NCI-H1436 treated with DMSO at 0.1 percent for 48 hours (cell line): ENCODE measurements at places on chromosomes 11 and 22.

GRCh38 chr11:126703662-126704061, 296.9 kb downstream of the KIRREL3 start:
- no peak for DNase-seq

GRCh38 chr11:117456027-117456720, 128.5 kb downstream of the CEP164 start:
- no peak for DNase-seq

DNA sequence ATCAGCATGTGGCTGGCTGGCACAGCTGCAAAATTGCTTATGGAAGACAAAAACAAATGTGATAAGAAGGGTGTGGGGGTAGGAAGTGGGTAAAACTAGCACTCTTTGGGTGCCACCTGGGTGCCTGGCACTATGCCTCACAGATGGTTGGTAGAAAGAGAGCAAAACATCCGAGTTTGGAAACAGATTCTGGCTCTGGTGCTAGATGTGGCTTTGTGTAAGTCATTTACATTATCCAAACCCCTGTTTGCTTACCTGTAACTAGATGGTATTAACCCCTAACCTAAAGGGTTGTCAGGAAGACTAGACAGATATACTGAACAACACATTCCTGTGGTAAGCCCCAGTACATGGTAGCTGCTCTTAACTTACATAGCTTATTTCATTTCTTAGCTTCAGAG, 905.6 kb downstream of the DLG2 start:
- DNase-seq, result no peak

- peak; percentile 16 for DNase-seq
Measured at GRCh38 chr22:50544078-50544745, 1.5 kb upstream of the KLHDC7B start.

DNA sequence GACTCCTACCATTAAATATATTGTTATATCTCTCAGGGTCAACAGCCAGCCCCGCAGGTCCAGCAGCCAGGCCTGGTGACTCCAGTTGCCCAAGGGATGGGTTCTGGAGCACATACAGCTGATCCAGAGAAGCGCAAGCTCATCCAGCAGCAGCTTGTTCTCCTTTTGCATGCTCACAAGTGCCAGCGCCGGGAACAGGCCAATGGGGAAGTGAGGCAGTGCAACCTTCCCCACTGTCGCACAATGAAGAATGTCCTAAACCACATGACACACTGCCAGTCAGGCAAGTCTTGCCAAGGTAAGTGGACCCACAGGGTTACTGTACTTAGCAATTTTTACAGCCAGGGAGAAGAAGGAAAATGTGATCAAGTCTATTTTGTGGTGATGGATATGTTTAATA, 35.1 kb downstream of the EP300 start:
- no peak for DNase-seq

DNA sequence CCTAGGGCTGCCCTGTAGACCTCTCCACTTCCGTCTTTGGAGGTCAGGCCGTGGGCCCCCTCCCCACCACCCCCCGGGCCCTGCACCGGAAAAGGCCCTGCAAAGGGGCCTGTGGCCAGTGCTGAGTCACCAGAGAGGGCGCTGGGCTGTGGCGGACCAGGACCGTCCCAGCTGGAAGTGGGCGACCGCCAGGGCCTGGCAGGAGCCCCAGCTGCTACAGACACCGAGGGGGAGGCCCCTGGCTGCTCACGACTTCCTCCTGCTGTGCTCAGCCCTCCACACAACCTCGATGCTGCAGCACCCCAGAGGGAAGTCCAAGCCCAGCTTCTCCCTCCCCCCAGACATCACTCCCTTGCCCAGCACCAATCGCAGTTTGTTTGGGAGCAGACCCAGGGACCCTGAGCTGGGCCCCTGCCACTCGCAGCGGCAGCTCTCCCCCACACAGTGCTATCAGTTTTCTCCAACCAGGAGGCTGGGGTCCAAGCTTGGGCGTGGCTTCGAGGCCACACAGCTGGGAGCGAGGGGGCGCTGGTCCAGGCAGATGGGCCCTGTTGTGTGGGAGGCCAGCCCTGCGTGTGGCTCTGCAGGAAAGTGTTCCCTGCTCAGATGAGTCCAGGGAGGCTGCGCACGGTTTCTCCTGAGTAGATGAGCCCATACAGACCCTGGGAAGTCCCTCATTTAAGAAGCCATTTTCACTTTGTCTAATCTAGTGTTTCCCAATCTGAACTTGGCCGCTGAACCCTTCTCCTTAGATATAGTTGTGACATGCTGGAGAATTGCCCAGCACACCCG, 5.6 kb upstream of the SH3BP1 start:
- no peak for DNase-seq

GRCh38 chr11:110565357-110566336, 135.9 kb downstream of the FDX1 start:
- DNase-seq, result no peak

DNA sequence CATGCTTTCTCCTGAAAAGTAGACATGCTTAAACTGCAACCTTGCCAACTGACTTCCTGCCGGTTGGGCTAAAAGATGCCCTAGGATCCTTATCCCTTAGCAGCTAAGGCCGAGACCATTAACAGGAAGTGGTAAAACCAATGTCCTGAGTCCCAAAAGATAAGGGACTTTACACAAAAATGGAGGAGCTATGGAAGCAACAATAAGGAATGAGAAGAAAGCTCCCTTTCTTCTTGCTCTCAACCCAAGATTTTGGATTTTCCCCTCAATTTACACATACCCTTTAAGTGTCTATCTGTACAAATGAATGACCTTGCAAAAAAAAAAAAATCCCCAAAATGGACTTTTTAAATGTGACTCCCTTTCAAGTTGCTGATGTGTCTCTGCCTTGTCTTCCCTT, 11.1 kb downstream of the MRPL17 start:
- DNase-seq, result no peak

DNA sequence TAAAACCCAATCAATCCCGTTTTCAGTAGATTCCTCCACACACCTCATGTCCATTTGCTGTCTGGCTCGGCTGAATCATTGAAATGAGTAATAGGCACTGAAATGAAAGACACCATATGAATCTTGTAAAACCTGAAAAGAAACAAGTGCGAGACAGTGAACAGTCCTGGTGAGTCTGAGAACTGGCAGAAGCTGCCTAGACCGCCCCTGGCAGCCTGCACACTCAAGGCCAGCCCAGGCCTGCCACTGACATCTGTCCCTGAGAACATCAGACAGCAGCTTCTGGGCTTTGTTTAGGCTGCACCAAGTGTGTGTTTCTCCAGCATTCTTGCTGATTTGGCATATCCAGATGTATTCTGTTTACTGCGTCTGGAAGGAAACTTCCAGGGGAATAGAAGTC, 44.8 kb downstream of the ENDOD1 start:
- DNase-seq, result no peak

- no peak for DNase-seq
Measured at GRCh38 chr22:49083607-49084006, 744.1 kb downstream of the BRD1 start.

GRCh38 chr11:45450189-45450588, 164.0 kb upstream of the SYT13 start:
- no peak for DNase-seq

- no peak for DNase-seq
Measured at GRCh38 chr22:21683401-21683811, 17.6 kb downstream of the PPIL2 start.

- DNase-seq, result no peak
Measured at GRCh38 chr11:118000850-118001228, 14.6 kb downstream of the IL10RA start.

DNA sequence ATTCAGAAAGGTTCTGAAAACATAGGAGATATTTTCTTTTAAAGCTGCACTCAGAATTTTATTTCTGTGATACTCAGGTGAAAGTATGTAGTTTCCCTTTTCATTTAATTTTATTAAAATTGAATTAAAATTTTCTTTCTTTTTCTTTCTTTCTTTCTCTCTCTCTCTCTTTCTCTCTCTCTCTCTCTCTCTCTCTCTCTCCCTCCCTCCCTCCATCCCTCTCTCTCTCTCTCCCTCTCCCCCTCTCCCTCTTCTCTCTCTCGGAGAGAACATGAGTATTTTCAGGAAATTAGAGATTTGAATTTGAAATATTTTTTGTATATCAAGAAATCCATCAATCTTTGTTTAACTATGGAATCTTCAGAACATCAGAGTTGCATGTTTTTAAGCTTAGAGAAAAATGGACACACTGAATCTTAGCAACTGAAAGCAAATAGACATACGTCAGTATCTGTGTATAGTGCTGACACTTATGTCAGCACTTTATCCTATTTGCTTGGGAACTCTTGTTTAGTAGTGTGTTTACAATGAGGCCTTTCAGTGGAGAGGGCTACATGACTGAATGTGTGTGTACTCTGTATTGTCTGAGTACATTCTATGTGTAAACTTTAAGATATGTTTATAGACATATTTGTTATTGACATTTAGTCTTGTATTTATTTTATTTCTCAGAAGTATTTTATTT, 44.5 kb downstream of the PDE3B start:
- peak; percentile 33 for DNase-seq

- DNase-seq, result no peak
Measured at GRCh38 chr11:27293515-27294417, 69.2 kb downstream of the CCDC34 start.

DNA sequence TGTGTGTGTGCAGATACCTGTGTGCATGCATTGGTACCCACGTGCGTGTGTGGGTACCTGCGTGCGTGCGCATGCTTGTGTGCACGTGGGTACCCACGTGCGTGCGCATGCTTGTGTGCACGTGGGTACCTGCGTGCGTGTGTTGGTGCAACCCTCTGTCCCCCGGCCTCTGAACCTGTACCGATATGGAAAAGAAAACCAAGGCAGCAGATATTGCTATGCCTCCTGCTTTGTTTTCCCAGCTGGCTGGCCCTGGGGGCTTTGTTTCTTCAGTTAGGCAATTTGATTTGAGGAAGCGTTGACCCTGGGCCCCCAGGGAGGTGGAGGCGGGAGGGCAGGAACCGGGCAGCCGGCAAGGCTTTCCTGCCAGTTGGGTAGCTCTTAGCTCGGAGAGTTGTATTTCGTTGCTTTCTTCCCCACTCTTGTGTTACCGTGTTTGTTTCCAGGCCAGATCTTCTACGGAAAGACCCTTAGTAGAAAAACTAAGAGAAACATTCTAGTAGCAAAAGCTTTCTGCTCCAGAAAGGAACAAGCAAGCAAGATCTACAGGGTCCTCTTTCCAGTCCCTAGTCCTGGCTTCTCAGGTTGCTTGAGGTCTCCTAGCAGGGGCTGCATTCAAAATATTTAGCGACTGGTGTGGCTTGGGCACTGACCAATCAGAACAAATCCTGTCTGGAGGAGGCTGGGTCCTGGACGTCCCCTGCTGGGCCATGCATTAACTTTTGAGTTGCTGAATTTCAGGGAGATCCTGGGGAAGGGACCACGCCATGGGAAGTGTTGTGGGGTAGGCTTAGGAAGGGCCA, 26.3 kb upstream of the SORL1-AS1 start:
- DNase-seq, result no peak

GRCh38 chr11:65501472-65502273, 2.8 kb downstream of the MALAT1 start:
- DNase-seq, result no peak

DNA sequence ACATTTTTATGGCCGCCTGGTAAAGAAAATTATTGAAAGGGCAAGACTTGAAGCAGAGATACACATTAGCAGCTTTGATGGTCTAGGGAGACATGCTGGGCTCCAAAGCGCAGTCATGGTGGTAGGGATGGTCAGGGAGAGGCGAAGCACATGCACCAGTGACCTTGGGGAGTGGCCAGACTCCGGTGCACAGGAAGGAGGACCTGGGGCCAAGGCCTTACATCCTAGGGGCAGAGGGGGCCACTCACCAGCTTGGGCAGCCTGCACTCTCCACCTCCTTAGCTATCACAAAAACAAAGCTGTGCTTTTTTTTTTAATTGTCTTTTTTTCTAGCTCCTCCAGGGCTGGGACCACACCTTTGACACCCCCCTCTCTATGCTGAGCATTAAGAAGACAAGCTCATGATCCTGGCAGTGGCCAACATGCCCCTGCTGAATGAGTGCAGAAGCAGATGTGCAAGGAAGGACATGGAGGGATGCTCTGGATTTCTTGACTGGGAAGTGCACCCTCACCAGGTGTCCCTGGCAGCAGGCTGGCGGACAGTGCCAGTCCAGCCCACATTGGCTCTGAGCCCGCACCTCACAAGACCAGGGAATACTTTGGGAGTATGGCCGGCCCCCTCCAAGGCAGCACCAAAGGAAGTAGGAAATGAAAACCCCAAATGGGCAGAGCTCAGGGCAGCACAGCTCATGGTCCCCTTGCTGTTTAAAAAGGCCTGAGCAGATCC, 619.9 kb downstream of the TBC1D22A start:
- no peak for DNase-seq

GRCh38 chr11:67213178-67213621, 53.1 kb upstream of the GRK2 start:
- DNase-seq, result no peak

GRCh38 chr11:121870206-121871045, 245.6 kb downstream of the BLID start:
- DNase-seq, result no peak
